Upper lobe of right lung (tissue), 1 donor: ENCODE measurements at places on chromosomes 12 and 14.

- DNase-seq, result no peak
- no peaks in the 10 kb centered on the region for H3K36me3 ChIP-seq
- H3K4me3 ChIP-seq, result no peak overlapping the region
- H3K4me1 ChIP-seq, result peaks cover 23% of the 10 kb centered on the region
- peak overlapping the region; percentile 51 for H3K27ac ChIP-seq
Observed at GRCh38 chr14:93965287-93965821, 11.0 kb downstream of the ASB2 start.

GRCh38 chr12:105322070-105322469, 8.4 kb upstream of the C12orf75 start:
- H3K4me1 ChIP-seq, result no peaks in the 10 kb centered on the region
- no peak overlapping the region for H3K4me3 ChIP-seq
- H3K27ac ChIP-seq, result no peak overlapping the region
- DNase-seq, result no peak

DNA sequence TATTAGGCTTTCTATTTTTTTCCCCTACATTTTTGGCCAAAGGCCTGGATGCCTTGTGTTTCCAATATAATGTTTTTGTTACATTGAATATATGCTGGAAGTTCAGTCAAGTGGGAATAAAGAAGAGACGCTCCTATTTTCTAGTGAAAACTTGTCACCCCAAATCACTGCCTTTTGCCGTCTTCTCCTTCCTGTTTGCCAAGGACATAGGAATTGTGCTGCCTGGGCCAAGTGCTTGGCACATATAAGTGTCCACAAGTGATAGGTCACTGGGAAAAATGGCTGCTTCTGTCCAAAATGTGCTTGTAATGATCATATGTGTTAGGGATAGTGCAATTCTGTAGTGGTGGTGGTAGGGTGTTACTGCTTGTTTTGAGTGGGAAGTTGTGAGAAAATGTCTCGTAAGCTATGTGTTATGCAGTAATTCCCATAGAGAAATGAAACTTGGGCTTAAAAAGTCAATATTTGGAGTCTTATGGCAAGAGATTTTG, 11.6 kb upstream of the KCNJ8 start:
- H3K4me3 ChIP-seq, result no peak overlapping the region
- H3K27me3 ChIP-seq, result no peaks in the 10 kb centered on the region
- H3K4me1 ChIP-seq, result peaks cover 11% of the 10 kb centered on the region
- H3K36me3 ChIP-seq, result no peaks in the 10 kb centered on the region
- H3K27ac ChIP-seq, result peak overlapping the region; percentile 25

DNA sequence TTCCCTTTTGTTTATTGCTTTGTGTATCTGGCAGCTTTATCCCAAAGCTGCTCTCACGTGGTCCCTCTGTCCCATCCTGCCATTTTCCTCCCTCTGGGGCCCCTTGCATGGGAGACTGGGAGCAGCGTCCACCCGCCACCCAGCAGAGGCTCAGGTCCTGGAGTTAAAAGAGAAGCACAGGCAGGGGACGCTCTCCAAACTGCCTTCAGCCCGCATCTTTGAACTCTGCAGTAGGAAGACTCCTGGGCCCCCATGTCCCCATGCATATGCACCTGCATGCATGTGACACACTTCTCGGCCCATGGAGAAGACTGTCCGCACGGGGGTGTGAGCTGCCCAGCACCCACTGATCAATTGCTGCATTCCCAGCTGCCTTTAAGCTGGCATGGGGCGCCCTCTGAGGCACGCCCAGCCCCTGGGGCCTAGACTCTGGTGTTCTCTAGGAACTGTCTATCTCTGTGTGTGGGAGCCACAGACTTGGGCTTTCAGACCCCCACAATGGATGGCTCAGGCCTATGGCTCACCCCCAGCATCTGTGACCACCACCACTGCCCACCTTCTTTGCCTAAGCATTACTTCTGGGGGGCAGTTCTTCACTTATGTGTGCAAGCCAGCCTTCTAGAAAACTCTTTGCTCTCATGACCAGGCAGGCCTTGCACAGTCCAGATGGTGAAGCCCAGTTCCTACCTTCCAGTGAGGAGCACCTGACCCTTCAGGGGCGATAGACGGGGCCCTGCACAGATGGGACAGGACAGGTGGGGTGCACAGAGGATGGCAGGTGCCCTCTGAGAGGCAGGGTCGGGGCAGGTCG, 96.1 kb upstream of the DIO3 start:
- no peak overlapping the region for H3K27ac ChIP-seq
- no peak overlapping the region for H3K4me3 ChIP-seq
- H3K27me3 ChIP-seq, result peaks cover 21% of the 10 kb centered on the region
- no peak for DNase-seq
- no peaks in the 10 kb centered on the region for H3K4me1 ChIP-seq

DNA sequence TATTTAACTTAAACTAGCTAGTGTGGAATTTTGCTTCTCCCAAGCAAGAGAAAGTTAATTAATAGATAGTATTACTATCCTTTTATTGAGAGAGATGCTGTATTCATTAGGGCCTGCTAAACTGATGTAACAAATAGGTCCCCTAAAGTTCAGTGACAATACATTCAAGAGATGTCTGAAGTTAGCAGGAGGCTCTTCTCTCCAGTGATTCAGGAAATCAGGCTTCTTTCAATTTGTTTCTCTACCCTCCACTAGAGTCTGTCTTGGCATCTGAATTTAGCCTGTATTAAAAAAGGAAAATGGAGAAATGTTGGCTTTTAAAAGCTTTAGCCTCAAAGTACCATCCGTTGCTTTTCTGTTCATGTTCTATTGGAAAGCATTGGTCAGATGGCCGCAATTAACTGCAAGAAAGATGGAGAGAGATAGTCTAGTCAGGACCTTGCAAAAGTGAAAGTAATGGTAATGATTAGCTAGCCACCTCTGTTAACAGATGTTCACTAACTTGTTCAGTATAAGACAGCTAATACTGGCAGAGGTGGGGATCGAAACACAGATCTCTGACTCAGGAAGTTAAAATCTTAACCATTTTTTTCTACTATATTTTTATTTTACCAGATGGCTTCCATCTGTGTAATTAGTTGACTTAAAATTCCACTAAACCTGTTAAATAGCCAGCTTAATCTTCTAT, 786.8 kb downstream of the TMTC2 start:
- no peak overlapping the region for H3K27ac ChIP-seq
- no peaks in the 10 kb centered on the region for H3K27me3 ChIP-seq
- H3K36me3 ChIP-seq, result no peaks in the 10 kb centered on the region
- no peaks in the 10 kb centered on the region for H3K4me1 ChIP-seq
- no peak overlapping the region for H3K4me3 ChIP-seq

DNA sequence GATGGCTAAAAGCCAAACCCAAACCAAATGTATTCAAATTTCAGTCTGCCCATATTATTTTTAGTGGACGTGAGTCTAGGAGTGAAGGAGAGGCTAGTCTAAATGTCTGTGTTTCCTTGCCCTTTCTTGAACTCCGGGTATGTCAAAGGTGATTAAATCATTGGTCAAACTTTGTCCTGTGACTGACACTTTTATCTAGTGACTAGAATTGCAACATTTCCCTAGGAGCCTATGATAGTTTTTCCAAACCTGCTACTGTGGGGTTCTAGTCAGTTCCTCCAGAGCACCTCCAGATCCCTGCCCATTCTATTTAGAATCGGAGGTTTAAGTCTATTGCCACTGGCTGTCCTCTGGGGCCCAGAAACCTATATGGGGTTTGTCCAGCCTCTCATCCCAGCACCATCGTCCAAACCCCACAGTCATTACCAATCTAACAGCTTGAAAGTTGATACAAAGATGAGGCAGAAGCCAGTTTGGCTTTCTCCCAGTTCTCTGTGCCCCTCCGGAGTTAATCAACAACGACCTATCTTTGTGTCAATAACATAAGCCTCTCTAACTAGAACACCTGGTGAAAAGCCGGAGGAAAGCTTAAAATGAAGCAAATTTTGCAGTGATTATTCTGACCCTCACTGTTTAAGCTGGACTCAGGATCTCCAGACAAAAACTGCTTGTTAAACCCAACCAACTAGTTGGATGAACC, 306.7 kb downstream of the ZFP36L1 start:
- peaks cover 15% of the 10 kb centered on the region for H3K4me1 ChIP-seq
- H3K27ac ChIP-seq, result no peak overlapping the region
- H3K36me3 ChIP-seq, result no peaks in the 10 kb centered on the region

DNA sequence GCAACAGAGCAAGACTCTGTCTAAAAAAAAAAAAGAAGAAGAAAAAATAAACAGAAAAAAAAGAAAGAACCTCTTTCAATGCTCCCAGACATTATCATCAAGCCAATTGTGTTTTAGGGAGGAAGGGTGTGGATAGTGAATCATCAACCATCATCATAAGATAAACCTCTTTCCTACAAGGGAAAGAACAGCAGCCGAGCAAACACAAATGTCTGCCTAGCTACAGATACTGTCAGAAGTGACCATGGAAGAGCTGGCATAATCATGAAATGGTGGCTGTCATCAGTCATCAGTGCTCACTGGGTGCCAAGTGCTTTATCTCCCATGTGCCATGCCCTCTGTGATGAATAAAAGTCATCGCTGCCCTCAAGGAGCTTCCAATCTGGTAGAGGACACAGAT, 46.6 kb downstream of the SLC17A8 start:
- H3K27me3 ChIP-seq, result no peaks in the 10 kb centered on the region
- H3K27ac ChIP-seq, result no peak overlapping the region
- H3K36me3 ChIP-seq, result no peaks in the 10 kb centered on the region
- no peak for DNase-seq
- H3K4me3 ChIP-seq, result no peak overlapping the region

DNA sequence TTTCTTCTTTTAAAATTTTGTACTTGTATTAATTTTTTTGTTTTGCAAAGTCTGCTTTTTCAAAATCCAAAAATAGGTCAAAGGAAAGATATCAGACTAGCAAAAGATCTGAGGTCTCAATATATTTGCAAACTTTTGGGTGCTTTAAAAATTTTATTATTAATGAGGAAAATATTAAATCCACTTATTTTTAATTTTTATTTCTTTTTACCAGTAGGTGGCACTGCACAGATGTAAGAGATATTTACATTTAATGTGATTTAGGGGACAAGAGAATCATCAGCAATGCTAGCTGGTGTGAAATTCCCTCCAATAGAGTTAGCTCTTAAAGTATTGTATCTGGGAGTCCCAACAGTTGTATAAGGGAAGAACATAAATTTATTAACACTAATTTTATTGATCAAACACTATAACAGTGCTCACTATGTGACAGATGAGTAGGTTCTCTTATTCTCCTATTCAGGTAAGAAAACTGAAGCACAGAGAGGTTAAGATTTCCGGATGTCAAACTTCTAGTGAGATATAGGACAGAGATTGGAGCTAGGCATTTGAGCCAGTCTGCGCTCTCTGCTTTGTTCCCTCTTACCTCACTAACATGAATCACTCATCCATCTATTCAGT, 30.5 kb downstream of the ALX1 start:
- no peaks in the 10 kb centered on the region for H3K36me3 ChIP-seq
- no peaks in the 10 kb centered on the region for H3K4me1 ChIP-seq

GRCh38 chr12:42804928-42805327, 215.4 kb upstream of the PRICKLE1 start:
- no peak for DNase-seq
- H3K4me1 ChIP-seq, result no peaks in the 10 kb centered on the region

- no peaks in the 10 kb centered on the region for H3K36me3 ChIP-seq
- peak; percentile 67 for DNase-seq
- H3K27ac ChIP-seq, result peak overlapping the region; percentile 24
- H3K4me3 ChIP-seq, result no peak overlapping the region
Observed at GRCh38 chr12:67630373-67631088, 18.0 kb upstream of the DYRK2 start.

- DNase-seq, result no peak
- no peaks in the 10 kb centered on the region for H3K4me1 ChIP-seq
- H3K27me3 ChIP-seq, result peaks cover 26% of the 10 kb centered on the region
- H3K27ac ChIP-seq, result no peak overlapping the region
- no peaks in the 10 kb centered on the region for H3K36me3 ChIP-seq
Observed at GRCh38 chr12:51424094-51424661, 453 bp upstream of the SLC4A8 start.

DNA sequence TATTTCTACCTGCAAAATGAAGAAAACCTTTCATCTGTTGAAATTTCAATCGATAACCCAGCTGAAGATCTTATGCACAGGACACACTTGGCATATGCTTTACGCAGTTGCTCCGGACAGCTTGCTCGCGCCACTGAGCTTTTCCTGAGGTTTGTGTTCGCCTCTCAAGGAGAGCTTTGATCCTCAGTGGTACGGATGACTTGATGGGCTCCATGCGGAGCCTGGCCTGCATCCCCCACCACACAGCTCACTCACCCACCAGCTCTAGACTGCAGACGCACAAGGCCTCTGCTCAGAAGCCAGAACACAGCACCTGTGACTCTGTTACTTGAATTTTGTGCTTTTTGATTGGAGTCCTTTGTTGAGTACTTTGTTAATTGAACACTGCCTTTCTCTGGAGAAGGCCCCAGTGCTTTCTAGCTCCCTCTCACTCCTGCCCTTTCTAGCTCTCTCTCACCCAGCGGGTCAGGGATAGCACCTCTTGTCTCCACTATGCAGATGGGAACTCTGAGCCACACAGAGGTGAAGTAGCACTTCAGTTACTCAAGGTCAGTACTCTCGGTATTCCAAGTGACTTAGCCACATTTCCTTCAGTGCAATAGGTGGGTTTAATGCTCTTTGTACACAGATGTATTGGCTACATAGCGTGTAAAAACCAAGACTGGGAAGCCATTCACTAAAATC, 52.1 kb downstream of the TBC1D30 start:
- H3K4me1 ChIP-seq, result no peaks in the 10 kb centered on the region
- H3K27ac ChIP-seq, result no peak overlapping the region
- no peaks in the 10 kb centered on the region for H3K27me3 ChIP-seq
- no peak for DNase-seq
- peaks cover 7% of the 10 kb centered on the region for H3K36me3 ChIP-seq
- H3K4me3 ChIP-seq, result no peak overlapping the region
